Fibroblast of skin of right biceps (primary cell): ENCODE measurements at places on chromosomes 3 and 15.
A peak's percentile ranks its signal among the peaks of the same experiment; 100 is the strongest.

GRCh38 chr3:135865085-135865484 is 100.4 kb upstream of the PPP2R3A start:
- DNase-seq, result peak; percentile 25

- DNase-seq, result peak; percentile 84
Observed at GRCh38 chr3:139537361-139537760, 2.2 kb downstream of the RBP1 start.

DNA sequence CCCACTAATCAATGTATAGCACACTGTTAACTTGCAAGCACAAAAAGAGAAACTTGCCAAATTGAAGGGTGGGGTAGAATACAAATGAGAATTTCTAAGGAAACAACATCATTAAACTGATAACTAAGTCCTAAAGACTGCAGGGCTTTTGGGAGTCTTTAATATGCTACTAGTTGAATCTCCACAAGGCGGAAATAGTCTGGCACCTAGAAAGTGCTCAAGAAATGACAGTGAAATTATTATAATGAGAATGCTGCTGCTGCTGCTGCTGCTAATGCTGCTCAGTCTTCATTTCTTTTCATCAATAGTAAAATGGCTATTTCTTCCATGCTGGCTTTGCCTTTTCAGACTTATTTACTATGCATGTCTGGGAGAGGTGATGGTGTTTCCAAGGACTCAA is 91.8 kb downstream of the BTD start:
- DNase-seq, result no peak

- DNase-seq, result no peak
Observed at GRCh38 chr15:82647835-82648256, 683 bp upstream of the CPEB1 start.

DNA sequence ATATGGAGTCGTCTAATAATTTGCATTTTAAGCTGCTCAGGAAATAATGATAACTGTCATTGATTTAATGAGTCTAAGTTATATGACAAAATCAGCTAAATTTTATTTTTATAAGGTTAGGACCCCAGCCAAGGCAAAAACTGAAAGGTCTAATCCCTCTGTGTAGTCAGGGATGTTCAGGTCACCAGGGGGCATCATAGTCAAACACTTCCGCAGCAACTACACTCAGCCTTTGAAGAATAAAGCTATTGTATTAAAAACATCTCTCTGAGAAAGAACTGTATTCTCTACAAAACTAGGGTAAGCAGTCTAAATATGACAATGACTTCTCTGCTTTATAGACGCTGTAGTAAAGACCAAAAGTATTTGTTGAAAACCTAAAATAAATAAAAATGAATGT is 15.0 kb downstream of the INTS14 start:
- DNase-seq, result no peak

GRCh38 chr3:188861842-188862744 is 309.7 kb upstream of the TPRG1 start:
- DNase-seq, result peak; percentile 55

DNA sequence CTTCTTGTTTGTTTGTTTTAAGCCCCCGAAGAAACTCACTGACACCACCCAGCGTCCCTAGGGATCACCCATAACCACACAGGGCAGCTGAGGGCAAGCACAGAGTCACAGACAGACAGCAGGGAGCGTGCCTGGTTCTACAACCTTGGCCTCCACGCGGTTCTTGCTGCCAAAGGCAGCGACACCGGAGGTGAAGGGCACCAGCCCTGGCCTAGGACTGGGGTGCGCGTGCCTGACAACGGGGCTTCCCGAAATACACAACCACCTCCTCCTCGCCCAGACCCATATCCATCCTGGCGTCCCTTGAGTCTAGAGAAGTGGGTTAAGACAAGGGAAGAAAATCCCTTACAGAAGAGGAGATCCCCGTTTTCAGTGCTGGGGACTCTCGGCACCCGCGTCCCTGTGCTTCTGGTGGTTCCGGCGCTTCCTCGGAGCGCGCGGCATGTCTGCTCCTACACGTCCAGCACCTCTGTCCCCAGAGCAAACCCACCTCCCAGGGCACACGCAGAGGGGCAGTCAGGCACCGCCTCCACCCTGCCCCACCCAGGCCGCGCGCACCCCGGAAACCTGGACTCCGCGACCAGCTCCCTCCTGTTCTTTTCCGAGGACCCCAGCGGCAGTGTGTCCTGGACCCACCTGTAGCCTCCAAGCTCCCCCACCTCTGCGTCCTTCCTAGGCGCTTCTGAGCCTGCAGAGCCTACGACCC is 911 bp downstream of the RFTN1 start:
- peak; percentile 14 for DNase-seq

GRCh38 chr3:10437272-10437994 is 68.0 kb downstream of the ATP2B2 start:
- DNase-seq, result peak; percentile 76

GRCh38 chr3:17290894-17291293 is 406.1 kb downstream of the PLCL2 start:
- DNase-seq, result no peak

DNA sequence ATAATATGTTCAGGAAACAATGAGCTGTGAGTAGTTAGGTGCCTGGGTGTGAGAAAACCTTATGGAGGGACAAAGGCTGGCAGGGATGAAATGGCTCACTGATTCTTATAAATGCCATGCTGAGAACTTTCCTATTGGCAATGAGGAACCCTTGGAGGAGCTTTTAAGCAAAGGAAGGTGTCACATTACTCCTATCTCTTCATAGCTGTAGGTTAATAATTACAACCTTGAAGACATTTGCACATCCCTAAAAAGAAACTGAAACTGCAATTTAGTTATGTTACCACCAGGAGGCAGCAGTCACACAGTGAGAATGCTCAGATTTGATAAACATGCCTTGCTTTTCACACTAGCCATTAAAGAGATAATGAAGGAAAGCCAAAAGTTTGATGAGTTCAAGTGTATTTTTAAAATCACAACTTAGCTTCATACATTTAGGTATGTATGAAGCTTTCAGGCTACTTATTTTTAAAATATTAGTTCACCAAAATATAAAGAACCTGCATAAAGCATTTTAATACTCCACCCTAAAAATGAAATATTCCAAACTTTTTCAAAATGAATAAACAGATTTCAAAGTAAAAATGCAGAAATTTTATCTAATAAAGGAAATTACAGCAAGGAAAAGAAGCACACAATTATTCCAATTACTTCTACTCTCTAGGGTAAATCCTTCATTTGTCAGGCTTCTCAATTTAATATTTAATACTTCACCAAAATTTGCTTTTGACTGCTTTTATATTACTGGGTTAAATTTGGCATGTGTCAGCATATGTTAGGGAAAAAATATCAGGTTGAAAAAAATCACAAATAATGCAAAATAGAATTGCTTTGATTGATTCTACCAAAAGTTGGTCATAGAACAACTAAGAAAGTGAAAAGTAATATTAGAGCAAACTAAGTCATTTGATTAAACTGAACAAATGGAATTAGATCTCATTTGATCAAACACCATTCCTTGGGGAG is 136.9 kb upstream of the SLC2A2 start:
- DNase-seq, result peak; percentile 9

DNA sequence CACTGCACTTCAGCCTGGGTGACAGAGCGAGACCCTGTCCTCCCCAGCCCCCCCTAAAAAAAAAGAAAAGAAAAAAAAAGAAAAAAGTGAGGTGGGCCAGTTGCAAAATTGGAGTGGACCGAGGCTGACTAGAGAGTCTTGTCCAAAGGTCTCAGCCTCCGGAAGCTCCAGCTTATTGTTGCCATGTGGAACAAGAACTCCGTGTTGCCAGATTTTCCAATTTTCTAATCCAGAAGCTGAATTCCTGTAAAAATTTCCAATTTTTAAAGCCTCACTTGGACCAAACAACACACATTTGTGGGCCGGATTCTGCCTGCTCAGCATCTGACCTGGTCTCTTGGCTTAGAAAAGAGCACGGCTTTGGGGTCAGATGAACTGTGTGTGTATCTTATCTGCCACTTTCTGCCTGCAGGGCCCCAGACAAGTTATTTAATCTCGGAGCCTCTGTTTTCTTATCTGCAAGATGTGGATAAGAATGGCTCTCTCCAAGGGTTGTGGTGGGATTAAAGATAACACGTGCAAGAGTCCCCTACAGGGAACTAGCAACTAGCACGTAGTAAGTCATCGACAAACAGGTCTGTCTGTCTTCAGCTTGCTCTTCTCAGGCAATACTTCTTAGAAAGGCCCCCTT is 73.7 kb upstream of the TLE3 start:
- DNase-seq, result no peak

DNA sequence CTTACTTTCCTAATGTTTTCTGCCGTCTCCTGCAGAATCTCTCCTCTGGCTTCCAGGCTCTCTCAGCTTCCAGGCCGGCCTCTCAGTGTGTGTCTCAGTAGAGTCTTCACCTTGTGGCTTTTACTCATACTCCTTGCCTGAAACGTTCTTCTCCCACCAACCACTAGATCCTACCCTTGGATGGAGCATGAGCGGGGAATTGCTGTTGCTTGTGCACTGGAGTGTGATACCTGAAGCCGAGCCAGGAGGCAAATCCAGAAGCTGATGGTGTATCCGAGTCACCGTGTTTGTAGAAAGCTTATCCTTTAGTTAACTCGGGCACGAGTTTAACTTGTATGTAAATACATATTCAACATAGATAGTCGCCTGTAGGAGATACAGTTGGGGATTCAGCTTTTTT is 285.0 kb upstream of the C2CD4B start:
- no peak for DNase-seq

GRCh38 chr3:193727089-193727488 is 134.1 kb downstream of the OPA1 start:
- no peak for DNase-seq

DNA sequence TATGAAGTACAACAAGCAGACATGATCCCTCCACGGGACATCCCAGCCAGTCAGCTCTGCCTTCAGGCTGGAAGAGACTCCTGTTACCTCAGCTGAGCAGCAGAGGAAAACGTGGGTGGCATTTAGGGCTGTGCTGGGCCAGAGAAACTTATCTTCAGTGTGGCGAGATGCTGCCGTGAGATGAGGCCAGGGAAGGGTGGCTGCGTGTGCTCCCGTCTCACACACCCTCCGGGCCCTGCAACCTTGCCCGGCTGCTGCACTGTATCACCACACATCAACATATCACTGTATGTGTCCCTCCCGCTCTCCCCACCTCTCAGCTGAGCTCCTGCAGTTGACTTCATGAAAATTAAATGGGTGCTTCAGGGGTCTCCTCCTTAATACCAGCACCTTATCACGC is 23.4 kb downstream of the BMF start:
- no peak for DNase-seq

GRCh38 chr3:197518881-197519421 is 36.8 kb downstream of the BDH1 start:
- peak; percentile 26 for DNase-seq

GRCh38 chr3:18772699-18773305 is 347.7 kb upstream of the SATB1 start:
- no peak for DNase-seq

GRCh38 chr15:39426552-39427532 is 154.0 kb upstream of the THBS1 start:
- peak; percentile 98 for DNase-seq

GRCh38 chr3:196712514-196713413 is 587 bp downstream of the PIGX start:
- no peak for DNase-seq

DNA sequence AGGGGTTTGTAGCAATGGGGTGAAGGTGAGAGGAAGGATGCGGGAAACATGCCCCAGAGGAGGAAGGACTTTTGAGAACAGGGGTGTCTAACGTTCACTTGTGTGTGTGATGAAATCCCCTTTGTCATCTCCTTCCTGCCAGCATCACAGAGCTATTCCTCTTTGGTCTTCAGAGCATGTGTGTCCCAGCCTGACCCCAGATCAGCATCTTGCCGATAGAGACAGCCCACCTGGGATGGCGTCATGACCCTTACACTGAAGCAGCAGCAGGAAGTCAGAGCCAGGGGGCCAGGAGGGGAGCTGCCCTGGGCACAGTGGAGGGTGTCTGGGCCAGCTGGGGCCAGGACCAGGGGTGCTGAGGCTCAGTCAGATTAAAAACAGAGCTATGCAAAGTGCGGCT is 29.9 kb upstream of the GRIP2 start:
- peak; percentile 14 for DNase-seq

DNA sequence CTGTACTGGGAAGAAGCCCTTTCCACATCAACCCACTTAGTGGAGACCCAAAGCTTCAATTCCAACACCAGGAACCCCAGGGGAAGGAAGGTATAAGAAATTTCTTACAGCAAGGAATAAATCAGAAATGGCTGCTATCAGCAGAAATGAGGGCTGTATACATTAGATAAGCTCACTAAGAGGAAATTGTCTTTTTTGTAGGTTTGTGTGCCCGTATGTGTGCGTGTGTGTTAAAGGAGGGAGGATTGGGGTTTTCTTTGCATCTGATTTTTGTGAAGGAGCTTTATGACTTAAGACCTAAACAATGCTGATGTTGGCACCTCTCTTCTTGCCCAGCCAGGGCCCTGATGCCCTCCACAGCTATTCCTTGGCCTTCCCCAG is 18.6 kb downstream of the ARRDC4 start:
- no peak for DNase-seq

- no peak for DNase-seq
Observed at GRCh38 chr3:94967196-94967595, 904.3 kb downstream of the NSUN3 start.

DNA sequence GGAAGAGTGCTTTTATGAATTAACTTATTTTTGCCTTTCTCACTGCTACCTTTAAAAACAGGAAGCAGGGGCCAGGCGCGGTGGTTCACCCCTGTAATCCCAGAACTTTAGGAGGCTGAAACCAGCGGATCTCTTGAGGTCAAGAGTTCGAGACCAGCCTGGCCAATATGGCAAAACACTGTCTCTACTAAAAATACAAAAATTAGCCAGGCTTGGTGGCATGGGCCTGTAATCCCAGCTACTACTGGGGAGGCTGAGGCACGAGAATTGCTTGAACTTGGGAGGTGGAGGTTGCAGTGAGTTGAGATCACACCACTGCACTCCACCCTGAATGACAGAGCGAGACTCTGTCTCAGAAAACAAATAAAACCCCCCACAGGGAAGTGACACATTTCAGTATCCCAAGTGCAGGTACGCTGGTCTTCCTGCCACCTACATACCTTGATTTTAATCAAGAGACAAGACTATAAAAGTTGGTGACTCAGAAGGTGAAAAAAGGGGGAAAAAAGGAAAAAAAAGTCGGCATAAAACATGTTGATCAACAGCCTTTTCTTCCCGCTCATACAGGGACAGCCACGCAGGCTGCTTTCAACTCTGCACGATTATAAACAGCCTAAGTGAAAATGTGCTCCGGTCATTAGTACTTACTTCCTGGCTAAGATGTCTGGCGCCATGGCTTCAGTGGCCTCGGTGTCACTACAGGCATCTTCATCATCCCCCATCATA is 18.8 kb downstream of the PPP1R2 start:
- no peak for DNase-seq

GRCh38 chr3:184241447-184242296 is 7.1 kb downstream of the ALG3 start:
- DNase-seq, result peak; percentile 25
